ENCODE measurements at places on chromosomes 1 and 21.

GRCh38 chr1:3785456-3786157 is 10.7 kb downstream of the LRRC47 start:
- no peak for DNase-seq

GRCh38 chr1:108643492-108644335 is 17.2 kb downstream of the HENMT1 start:
- DNase-seq: peak; percentile 4

GRCh38 chr1:198449727-198450433 is 90.6 kb downstream of the ATP6V1G3 start:
- no peak for DNase-seq

DNA sequence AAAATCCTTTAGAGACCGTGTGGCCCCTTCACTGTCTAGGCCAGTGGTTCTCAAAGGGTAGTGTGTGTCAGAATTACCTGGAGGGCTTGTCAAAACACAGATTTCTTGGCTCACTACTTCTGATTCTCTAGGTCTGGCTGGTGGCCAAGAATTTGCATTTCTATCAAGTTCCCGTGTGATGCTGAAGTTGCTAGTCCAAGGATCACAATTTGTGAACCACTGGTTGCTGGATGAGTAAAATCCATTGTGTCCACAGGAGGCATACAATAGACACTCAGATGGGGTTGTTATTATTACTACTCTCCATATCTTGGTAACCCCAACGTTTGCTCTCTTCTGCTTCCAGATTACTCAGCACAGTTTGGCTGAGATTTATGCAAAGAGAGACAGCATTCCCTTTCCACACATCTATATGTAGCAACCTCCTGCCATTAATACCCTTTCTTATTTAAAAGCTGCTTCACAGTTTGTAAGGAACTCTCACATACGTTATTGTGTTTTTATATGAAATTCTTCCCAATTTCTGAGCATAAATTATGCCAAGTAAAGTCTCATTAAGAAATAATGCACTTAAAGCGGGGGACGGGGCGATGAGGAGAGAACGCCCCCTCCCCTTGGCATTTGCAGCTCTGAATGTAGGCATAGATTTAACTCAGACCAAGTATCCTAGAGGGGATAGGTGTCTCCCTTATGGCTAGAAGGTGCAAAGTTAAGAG is 720 bp upstream of the TMCC2 start:
- no peak for DNase-seq
